ENCODE measurements at places on chromosomes 4 and X. TPM values are rescaled to one million over a fixed set of nuclear protein-coding genes. Genes with fewer than 3 reads are reported as not detected.

GRCh38 chr4:85928775-85929591 lies 430.9 kb downstream of the MAPK10 start:
- no peak for DNase-seq

GRCh38 chrX:101368800-101369199 lies 17.2 kb downstream of the BTK start:
- no peak for DNase-seq

- no peak for DNase-seq
Observed at GRCh38 chr4:6938647-6939271, 29.1 kb downstream of the TBC1D14 start.

DNA sequence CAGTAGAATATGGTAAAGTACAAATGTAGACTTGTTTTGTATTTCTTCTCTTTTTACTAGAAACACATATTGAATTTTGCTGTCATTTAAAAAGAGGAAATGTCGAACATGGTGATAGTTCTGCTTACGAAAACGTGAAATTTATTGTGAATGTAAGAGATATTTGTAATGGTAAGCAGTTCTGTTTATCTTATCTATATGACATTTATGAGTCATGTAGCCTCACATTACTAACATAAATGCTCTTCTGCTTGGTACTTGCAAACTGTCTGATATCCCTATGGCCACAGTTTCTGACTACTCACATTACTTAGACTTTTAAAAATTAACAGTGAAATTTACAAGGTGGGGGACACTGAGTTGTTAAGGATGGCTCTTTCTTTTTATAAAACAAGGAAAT lies 57.9 kb downstream of the PASD1 start:
- DNase-seq = no peak

DNA sequence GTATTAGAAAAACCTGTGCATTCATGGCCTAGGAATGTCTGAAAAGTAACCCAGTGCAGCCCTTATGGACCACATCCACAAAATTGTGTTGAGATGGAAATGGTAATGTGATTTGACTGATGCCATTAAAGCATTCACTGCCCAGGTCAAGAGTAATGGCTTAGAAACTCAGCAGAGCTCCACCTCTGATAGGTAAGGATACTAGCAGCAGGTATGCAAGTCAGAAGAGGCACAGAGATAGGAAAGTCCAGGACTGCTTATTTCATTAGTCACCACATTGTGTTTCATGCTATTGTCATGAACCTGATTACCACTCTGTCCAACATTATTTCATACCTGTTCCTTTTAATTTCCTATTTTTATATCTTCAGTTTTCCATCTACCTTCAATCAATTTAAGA lies 2042.2 kb downstream of the ARAP2 start:
- DNase-seq = no peak

- DNase-seq = no peak
Observed at GRCh38 chr4:87077914-87078585, 142.4 kb downstream of the KLHL8 start.

GRCh38 chrX:139018436-139018835 lies 306.9 kb upstream of the FGF13 start:
- no peak for DNase-seq

GRCh38 chr4:41307638-41308037 lies 50.9 kb downstream of the UCHL1 start:
- no peak for DNase-seq

DNA sequence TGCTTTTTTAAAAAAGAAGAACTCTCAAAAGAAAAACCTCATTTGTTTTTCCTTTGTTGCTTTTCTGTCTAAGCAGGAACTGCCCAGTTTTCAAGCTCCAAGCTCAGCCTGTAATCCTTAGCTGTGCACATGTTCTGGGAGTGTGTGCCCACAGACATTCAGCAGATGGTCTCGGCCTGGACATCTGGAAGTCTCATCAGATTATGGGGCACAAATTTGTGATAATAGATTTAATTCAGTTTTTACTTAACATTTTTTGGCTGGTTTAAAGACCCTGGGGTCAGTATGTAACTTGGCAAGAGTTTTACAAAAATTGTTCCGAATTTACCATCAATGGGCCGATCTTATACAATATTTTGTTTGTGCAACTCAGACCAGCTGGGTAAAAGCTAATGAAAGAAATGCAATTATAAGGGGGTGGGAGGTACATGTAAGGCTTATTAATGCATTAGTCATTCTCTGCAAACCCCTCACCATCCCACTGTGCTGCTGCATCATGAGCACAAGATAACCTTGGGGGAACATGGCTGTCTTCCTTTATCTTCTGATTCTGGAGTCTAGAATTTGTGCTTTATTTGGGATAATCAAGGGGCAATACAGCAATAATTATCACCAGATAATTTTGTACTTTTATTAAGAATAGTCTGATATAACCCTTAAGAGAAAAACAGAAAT lies 86.9 kb upstream of the PHOX2B start:
- no peak for DNase-seq

DNA sequence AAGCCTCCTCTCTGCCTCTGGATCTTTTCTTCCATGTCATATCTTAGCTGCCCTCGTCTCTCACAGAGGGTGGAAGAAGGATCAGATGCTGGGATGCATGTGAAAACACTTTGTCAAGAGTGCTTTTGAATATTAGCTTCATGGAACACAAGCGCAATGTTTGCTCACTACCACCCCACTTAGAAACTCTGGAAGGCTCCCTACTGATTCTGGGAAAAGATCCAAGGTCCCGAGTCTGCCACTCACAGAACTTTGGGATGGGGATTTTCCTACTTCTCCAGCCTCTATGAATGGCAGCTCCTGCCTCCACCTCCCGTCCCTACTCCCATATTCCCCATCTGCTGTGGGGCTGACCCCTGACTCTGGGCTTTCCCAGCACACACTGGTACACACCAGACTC lies 40.2 kb upstream of the CRMP1 start:
- no peak for DNase-seq

- no peak for DNase-seq
Observed at GRCh38 chr4:13470379-13470778, 13.8 kb downstream of the RAB28 start.

DNA sequence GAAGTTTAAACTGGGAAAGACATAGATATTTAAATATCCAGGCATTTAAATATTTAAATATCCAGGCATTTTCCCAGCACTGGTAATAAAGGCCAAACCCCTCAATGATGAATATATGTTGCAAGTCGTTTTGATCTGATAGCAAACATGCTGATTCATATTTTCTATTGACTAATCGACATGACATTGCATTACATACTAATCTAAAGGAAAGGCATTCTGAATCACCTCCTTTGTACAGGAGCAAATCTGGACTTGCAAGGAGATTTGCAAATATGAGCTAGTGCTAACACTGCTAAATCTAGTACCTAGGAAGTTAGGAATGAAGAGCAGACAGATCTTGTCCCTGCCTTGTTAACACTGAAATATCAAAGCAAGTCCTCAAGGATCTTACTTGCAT lies 207.3 kb downstream of the SLC7A11 start:
- DNase-seq = no peak

DNA sequence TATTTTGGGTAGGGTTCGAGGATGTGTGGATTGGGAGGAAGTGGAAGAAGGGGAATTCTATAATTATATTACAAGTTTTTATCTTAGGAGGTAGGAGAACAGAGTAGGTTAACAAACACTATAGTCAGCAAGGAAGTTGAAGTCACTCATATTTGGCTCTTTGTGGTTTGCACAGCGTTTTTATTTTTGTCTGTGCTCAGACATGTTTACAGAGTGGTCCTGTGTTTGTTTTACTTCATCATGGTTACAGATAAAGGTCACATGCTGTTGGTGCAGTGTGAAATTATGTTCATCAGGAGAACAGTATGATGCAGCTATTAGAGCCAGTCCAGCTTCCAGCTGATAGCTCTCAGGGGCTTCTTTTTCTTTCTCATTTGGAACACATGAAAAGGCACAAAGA lies 299.9 kb upstream of the SFRP2 start:
- no peak for DNase-seq

DNA sequence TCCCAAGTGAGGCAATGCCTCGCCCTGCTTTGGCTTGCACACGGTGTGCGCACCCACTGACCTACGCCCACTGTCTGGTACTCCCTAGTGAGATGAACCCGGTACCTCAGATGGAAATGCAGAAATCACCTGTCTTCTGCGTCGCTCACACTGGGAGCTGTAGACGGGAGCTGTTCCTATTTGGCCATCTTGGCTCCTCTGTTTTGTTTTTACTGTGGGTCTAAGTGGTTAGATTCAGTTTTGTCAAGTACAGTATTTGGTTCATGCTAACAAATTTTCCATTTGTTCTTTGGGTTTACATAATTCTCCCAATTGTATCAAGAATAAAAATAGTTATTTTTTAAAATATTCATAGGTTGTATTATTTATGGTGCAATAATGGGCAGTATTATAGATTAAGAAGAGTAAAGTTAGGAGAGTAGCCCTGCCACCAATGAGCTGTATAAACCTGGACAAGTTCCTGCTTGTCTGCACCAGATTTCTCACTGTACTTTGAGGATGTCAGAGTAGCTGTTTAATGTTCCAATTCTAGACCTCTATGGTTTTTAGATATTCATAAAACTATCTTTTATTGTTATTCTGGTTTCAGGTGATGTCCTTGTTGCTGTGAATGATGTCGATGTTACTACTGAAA lies 23.4 kb downstream of the INTU start:
- DNase-seq = no peak

- DNase-seq = no peak
Observed at GRCh38 chrX:38066934-38067333, 60.6 kb downstream of the SYTL5 start.

DNA sequence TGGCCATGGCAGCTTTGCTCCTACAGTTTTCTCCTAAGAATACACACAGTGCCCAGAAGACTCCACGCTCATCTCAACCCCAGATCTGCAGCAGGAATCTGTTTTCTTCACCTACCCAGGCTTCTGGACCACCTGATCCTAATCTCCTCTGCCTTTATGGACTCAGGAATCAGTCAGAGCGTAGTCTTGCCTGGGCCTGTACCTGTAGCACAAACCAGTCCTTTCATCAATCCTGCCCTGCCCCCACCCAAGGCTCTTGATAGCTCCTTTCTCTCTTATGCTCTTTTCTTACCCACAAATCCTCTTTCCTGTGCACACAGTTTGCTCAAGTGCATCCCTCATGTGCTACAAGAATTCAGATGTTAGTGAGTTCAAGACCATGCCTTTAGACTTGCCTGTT lies 89.7 kb downstream of the ZNF718 start:
- no peak for DNase-seq

GRCh38 chrX:724256-724655 lies 93.7 kb downstream of the SHOX start:
- no peak for DNase-seq

GRCh38 chr4:96407225-96407624 lies 567.3 kb downstream of the PDHA2 start:
- no peak for DNase-seq

DNA sequence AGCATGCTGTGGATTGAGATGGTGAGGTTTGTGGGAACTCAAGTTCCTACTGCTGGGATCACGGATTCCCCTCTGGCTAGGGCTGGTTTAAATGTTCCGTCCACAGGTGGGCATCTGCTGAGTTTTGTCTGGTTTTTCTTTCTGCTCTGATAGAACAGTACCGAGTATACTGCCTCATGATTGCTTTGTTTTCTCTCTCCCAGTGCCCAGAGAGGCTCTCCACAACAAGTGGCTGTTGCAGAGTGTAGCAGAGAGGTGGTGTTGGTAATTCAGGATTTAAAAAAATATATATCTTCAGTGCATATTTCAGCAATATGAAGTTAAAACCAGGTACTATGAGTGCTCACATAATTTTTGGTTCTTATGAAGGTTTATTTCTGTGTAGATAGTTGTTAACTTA lies 213.7 kb downstream of the TEX13C start:
- no peak for DNase-seq

GRCh38 chrX:112056886-112057285 lies 25.7 kb downstream of the TRPC5 start:
- no peak for DNase-seq

- DNase-seq = no peak
Observed at GRCh38 chrX:96568071-96568470, 116.6 kb upstream of the DIAPH2 start.

DNA sequence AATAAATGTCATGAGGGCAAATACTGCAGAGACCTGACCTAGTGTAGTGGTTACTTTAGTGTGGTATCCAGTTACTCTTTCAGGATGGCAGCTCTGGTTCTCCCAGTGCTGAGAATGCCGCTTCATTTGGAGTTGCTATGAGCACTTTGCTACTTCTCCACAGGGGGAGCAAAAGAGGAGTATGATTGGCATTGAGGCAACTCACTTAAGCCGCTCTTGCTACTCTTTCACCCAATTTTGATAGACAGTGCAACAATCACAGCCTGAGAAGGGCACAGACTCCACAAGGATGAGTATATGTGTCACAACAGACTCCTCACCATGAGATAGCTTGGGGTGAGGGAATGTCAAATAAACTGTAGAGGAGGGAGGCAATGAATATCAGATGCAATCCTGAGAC lies 81.2 kb downstream of the NPY1R start:
- no peak for DNase-seq

DNA sequence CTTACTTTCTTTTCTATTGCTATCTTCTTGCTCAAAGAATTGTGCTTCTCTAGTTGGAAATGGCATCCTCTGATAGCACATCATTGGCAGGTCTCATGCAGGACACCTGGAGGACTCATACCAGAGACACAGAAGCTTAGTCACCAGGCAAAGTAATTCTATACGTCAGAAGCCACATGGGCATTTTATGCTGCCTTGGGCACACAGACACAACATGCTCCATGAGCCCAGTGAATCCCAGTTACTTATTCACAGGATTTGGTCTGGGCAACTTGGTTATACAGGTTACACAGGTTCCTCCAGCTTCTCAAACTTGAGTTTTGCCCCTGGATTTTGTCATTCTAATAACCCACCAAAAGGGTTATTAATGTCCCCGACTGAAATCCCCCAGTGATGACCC lies 7.1 kb downstream of the RASSF6 start:
- DNase-seq = no peak

Gene MAGEA10
- not detected for total RNA-seq

Gene MFAP3L
- total RNA-seq = 8.1 TPM

Gene TASL
- total RNA-seq = 0.59 TPM

Gene MAGEC1
- total RNA-seq = not detected

Gene UGT2B15
- total RNA-seq = not detected

Gene CFI
- total RNA-seq = 30.4 TPM

Gene HSFX2
- 0.79 TPM for total RNA-seq

Gene PCSK1N
- 12.5 TPM for total RNA-seq

Gene PGAM4
- total RNA-seq = not detected

Gene PPP4R3C
- total RNA-seq = not detected

Gene CXCR3
- total RNA-seq = not detected

Gene TMEM271
- total RNA-seq = not detected

Gene GIMD1
- total RNA-seq = not detected

Gene DCAF8L1
- total RNA-seq = not detected

Gene PNMA6A
- total RNA-seq = 2.9 TPM

Gene PNMA5
- total RNA-seq = not detected

Gene STATH
- total RNA-seq = not detected
